NCI-H526 (cell line): ENCODE measurements at places on chromosomes 16 and 17.

DNA sequence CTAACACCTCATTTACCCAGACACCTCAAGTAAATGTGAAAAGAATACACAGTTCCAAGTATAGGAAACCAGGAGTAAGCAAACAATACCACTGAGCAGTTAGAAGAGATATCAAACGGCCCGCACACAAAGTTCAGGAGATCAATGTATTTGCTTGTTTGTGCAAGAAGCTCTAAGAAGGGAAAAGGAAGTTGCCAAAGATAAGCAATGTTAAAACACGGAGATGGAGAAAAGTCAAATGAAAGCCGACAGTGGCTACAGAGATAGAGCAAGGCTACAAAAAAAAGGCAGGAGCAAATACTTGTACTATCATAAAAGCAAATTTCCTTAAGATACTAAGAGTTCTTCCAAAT is 29.5 kb downstream of the PSME3IP1 start:
- no peak for DNase-seq

DNA sequence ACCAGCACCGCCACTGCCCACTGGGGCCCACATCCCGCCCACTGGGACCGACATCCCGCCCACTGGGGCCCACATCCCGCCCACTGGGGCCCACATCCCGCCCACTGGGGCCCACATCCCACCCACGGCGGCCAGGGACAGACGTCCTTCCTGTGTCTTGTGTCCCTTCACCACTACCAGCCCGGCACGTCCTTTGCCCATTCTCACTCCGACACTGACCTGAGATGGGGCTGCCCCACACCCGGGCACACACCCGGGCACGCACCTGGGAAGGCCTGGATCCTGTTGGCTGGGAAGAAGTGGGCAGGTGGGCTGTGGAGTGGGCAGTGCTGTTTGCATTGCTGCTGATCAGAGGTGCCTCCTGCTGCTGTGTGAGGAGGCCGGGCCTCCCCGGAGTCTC is 28.4 kb upstream of the GNG13 start:
- DNase-seq, result no peak

- DNase-seq, result no peak
These were observed 190.5 kb downstream of the IRF8 start for GRCh38 chr16:86089334-86089900.

GRCh38 chr17:63434951-63435571 is 11.0 kb downstream of the CYB561 start:
- DNase-seq, result peak; percentile 27

GRCh38 chr17:77772461-77772897 is 186.0 kb upstream of the TNRC6C start:
- DNase-seq, result peak; percentile 28

GRCh38 chr16:4351880-4352279 is 759 bp upstream of the PAM16 start:
- no peak for DNase-seq

DNA sequence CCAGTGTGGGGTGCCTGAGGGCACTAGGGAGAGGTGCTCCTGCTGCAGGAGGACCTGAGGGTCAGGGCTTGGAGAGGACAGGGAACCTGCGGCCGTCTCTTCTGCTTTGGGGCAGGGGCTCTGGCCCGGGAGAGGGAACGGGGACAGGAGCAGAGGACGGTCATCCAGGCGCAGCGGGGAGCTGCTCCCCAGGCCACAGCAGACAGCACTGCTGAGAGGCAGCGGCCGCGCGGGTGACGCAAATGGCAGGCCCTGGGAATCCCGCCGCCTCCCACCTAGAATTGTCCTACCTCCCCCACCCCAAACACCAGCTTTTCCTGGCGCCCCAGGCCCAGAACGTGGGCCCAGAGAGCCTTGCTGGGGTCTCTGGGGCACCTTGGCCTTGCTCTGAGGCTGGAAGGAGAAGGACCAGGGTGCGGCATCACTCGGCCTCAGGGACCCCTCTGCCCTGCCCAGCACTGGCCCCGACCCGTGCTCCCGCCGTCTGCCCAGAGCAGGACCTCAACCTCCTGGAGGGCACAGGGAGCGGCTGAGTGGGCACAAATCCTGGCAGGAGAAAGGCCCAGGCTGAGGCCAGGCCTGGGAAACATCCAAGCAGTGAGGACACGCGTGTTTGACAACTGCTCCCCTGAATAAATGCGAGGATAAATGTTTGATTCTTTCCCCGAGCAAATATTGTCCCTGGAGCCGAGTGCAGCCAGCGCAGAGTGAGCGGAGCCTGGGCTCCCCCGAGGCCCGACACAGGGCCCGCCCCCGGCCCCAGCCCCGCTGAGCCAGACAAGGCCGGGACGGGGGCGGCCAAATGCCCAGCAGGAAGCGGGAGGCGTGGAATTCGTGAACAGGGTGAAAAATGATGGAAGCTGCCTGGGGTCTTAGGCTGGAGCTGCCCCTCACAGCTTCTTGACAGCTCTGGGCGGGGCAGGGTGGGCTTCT is 8.5 kb downstream of the SSTR5 start:
- no peak for DNase-seq

GRCh38 chr17:82302991-82303943 is 14.1 kb downstream of the CD7 start:
- no peak for DNase-seq

DNA sequence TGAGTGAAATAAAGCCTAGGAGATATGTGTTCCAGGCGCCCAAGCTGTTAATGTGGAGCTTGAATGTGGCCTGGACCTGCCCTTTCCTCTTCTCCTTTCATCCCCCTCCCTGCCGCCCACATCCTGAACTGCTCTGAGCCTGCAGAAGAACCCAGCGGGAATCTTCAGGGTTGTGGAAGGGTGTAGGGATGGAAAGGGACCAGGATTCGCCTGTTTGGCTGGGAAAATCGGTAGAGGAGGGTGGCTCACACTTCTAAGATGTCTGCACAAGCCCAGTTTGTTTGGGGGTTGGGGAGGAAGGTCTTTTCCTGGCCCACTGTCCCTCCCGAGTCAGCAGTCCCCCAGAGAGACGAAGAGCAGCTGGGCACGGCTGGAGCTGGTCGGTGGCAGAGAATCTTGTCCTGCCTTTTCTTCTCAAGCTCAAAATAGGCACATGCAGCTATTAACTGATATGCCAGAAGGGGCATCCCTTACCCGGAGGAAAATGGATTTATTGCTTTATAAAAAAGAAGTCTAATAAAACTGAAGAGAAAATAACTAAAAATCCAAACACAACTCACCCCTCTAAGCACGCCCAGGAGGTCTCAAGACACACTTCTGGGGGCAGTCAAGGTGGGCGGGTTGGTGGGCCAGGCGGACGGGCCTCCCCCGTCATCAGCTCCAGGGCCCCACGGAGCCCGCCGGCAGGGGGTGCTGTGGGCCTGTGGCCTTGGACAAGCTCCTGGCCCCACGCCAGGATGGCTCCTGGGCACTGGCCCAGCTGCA is 11.5 kb upstream of the PITPNA start:
- DNase-seq, result peak; percentile 80

- no peak for DNase-seq
These were observed 15.0 kb downstream of the TOP2A start for GRCh38 chr17:40402668-40403067.

GRCh38 chr17:44503147-44504029 is at the start of gene GPATCH8:
GPATCH8 (minus strand) TSS chr17:44503406; CDS start chr17:44503370, 36 bp downstream.
- DNase-seq, result peak; percentile 91

DNA sequence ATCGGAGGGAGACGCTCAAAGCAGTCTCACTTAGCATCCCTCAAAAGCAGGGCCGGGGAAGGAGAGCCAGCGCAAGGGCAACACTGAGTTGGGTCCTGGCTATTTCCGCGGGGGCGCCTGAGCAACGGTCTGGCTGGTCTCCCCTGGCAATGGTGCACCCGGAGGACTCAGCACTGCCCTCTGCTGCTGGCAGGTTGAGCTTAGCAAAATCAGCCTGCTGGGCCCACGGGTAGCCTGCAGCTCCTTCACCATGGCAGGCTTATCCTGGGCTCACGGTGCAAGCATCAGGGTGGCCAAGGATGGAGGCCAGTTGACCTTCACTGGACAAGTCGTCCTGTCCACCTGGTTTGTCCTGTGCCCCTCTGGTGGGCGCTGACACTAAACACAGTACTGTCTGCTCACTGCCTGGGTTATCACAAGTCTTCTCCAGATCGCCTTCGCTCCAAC is 14.4 kb upstream of the ALDH3A1 start:
- no peak for DNase-seq

GRCh38 chr17:81292450-81292849 is 2.7 kb downstream of the SLC38A10 start:
- DNase-seq, result no peak

- no peak for DNase-seq
These were observed 334.5 kb downstream of the SEC14L1 start for GRCh38 chr17:77475016-77475976.

GRCh38 chr17:32227910-32228309 is 37.7 kb upstream of the RHBDL3 start:
- no peak for DNase-seq

GRCh38 chr16:49453021-49453420 is 79.4 kb downstream of the C16orf78 start:
- no peak for DNase-seq

GRCh38 chr17:58001461-58002124 is 5.5 kb downstream of the SRSF1 start:
- no peak for DNase-seq
